ENCODE measurements at places on chromosomes 1 and 21.

GRCh38 chr1:200969726-200970561 lies 53.6 kb downstream of the KIF21B start:
- no peak for DNase-seq

GRCh38 chr1:91345395-91346005 lies 59.1 kb downstream of the HFM1 start:
- DNase-seq: no peak

- DNase-seq: no peak
Observed at GRCh38 chr1:89221341-89221740, 22.6 kb upstream of the GBP4 start.

DNA sequence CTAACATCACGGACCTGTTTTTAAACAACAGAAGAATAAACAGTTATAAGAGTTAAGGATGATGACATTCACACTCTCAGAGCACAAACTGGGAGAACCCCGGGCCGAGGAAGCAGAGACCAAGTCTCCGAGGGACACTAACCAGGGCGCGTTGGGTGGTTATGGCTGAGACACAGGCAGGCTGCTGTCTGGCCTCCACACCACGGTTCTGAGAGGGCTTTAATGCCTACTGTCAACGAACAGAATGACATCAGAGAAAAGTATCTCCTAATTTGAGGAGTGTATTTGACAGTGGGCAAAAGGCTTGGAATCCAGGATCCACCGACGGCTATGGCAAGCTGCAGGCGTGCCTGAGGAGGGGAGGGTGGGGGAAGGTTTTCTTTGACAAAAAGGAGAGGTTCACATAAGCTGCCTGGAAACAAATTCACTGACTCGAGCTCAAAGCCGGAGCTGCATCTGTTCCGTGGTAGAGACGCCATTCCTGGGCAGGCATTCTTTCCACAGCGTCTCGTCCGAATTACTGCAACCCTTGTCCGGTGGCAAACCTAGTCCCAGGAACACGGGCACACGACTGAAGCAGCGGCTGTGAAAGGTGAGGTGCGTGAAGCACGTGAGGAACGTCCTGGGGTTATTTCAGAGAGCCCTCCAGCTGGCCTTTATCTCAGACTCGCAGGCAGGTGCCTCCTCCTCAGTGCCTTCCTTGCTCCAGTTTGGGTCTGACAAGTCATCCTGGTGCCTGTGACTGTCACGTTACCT lies 9.4 kb downstream of the POFUT2 start:
- DNase-seq: no peak

GRCh38 chr1:179968284-179968993 lies 13.8 kb downstream of the CEP350 start:
- DNase-seq: no peak

GRCh38 chr1:66731170-66731865 lies 20.9 kb upstream of the DYNLT5 start:
- no peak for DNase-seq

DNA sequence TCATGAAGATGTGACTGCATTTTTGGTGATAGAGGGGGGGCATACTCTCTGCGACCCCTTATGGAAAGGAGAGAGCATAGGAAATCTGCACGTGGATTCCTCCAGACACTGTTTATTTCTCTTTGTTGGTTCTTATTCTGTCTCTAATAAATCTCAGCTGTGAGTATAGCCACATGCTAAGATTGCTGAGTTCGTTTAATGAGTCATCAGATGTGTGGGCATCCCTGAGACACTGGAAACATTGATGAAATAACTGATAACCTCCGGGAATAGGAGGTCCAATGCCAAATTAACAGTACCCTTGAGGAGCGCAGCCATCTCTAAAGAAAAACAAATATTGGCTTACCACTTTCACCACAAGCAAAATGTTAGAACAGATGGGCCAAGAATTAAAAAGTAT lies 880.2 kb upstream of the NEGR1 start:
- DNase-seq: no peak

GRCh38 chr1:203480525-203481084 lies 5.0 kb downstream of the PRELP start:
- DNase-seq: no peak

- no peak for DNase-seq
Observed at GRCh38 chr1:233278631-233279030, 16.9 kb downstream of the PCNX2 start.

- DNase-seq: no peak
Observed at GRCh38 chr1:101137144-101138126, 99.4 kb upstream of the S1PR1 start.

DNA sequence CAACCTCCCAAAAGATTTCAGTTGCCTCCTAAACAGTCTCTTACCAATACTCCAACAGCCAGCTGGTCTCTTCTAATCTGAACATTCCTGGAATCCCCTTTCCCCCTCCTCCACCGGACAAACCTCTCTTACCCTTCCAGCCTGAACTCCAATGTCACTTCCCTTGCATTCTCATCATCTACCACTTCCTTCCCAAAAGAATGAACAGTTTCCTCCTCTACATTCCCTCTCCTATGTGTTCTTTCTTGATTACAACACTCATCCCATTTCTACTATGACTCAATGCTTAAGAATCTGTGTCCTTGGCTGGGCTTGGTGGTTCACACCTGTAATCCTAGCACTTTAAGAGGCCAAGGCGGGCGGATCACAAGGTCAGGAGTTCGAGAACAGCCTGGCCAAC lies 417.1 kb downstream of the SETD4 start:
- no peak for DNase-seq

GRCh38 chr21:29405503-29406122 lies 106.9 kb downstream of the BACH1 start:
- no peak for DNase-seq

- no peak for DNase-seq
Observed at GRCh38 chr1:147837964-147838292, 64.7 kb upstream of the GJA8 start.

- DNase-seq: no peak
Observed at GRCh38 chr1:91548376-91549040, 47.9 kb downstream of the CDC7 start.

GRCh38 chr1:224726441-224727182 lies 110.5 kb downstream of the CNIH3 start:
- DNase-seq: no peak

DNA sequence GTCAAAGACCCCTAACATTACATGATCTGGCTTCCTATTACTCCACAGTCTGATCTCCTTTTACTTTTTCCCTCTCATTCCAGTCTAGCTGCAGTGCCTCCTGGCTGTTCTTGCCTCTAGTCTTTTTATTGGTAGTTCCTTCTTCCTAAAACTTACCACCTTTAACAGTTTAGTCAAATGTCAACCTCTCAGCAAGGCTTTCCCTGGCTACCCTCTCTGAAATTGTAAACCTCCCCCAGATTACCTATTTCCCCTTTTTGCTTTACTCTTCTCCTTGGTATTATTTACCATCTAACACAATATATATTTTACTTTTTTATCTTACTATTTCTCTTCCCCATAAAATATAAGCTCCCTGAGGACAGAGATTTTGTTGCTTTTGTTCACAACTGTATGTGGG lies 129.6 kb downstream of the CLEC20A start:
- DNase-seq: no peak

DNA sequence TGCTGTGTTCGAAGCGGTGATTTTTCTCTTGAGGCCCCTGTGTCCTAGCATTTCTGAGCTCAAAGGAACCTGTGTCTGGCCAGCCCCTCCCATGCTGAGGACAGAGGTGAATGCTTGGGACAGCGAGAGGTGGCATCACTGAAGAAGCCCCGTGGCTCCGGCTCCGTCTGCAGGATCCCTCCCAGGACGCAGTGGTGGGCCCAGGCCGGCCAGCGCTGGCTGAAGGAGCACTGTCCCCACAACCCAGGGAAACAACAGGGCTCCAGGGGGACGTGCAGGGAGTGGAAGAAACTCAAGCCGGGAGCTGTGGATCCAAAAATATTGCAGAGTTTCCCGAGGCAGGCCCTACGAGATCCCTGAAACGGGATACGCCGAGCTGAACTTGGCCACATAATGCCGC lies 164.0 kb upstream of the ARHGEF16 start:
- no peak for DNase-seq

DNA sequence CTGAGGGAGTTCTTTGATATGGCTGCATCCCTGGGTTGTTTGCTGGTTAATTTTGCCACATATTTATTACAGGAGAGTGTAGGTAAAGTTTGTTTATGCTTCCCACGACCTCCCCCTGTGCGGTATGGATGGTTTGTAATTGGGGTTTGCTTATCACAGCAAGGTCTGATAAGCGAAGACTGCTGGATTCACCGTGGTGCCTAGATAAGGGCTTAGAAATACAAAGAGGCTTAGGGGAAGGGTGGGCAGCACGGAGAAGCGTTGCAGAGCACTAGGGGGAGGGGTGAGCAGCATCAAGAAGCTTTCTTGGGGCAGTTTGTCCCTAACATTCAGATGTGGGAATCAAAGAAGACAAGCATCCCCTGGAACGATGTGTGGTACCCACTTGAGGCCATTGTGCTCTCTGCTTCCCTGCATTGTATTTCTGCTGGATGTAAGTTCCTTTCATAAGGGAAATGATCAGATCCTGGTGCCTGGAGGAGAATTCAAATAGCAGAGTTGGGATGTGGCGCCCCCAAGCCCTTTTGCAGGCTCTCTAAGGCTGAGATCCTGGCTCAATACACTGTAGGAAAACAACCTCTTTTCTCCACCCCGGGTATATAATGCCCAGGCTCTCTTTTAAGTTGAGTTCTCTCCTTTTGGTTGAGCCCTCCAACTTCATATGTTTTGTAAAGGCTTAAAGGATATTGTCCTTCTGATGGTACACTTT lies 598.1 kb upstream of the ADGRL4 start:
- no peak for DNase-seq

- peak; percentile 93 for DNase-seq
Observed at GRCh38 chr1:30756545-30757351, 826 bp downstream of the LAPTM5 start.

GRCh38 chr1:154772056-154772455 lies 98.0 kb downstream of the KCNN3 start:
- no peak for DNase-seq

DNA sequence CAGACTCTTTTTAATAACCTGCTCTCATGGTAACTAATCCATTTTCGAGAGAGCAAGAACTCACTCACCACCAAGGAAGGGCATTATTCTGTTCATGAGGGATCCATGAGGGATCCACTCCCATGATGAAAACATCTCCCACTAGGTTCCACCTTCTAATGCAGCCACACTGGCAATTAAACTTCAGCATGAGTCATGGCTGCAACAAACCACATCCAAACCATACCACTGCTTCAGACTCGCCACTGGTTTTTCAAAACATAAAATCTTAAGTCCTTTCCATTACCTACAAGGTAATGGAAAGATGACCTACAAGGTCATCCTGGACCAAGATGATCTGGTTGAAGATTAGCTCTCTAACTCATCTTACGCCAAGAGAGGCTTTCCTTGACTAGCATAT lies 405.1 kb downstream of the VAV3 start:
- no peak for DNase-seq

DNA sequence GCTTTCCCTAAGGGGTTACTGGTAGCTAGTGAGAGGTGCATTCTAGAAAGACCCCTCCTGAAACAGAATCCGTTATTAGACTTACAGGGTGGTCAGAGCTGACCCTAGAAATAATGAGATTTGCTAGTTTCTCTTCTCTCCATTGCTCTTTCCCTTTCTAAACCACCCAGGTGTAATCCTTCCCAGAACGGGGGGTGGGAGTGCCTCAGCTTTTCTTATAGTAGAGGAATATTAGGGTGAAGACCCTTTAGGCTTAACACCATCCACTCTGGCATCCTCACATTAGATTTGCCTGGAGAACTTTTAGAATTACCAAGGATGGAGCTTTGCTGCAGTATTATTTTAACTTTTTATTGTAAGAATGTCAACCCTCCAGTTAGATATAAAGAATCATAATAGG lies 49.4 kb downstream of the CAPN9 start:
- no peak for DNase-seq

DNA sequence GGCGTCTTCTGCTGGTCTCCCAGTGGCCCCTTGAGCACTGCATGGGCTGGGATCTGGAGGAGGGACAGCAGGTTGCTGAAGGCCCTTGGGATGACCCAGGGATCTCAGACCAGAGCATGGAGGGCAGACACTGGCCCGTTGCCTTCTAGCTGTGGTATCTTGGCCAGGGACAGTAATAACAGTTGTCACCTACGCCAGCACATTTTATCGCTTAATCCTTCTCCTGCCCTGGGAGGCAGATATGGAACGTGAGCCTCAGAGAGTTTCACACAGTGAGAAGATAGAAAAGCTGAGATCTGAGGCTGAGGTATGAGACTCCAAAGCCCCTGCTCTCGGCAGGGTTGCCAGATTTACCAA lies 40.1 kb upstream of the RD3 start:
- DNase-seq: no peak

DNA sequence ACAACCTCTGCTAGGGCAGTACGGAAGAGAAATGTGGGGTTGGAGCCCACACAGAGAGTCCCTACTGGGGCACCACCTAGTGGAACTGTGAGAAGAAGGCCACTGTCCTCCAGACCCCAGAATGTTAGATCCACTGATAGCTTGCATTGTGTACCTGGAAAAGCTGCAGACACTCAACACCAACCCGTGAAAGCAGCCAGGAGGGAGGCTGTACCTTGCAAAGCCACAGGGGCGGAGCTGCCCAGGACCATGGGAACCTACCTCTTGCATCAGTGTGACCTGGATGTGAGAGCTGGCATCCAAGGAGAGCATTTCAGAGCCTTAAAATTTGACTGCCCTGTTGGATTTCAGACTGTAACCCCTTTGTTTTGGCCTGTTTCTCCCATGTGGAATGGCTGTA lies 85.5 kb downstream of the USP25 start:
- no peak for DNase-seq
